Right ventricle myocardium inferior (tissue), 1 donor: ENCODE measurements at places on chromosomes 6 and 20. TPM values are rescaled to one million over a fixed set of nuclear protein-coding genes. Genes with fewer than 3 reads are reported as not detected.

Gene NUDT3
- total RNA-seq: 47.6 TPM

DNA sequence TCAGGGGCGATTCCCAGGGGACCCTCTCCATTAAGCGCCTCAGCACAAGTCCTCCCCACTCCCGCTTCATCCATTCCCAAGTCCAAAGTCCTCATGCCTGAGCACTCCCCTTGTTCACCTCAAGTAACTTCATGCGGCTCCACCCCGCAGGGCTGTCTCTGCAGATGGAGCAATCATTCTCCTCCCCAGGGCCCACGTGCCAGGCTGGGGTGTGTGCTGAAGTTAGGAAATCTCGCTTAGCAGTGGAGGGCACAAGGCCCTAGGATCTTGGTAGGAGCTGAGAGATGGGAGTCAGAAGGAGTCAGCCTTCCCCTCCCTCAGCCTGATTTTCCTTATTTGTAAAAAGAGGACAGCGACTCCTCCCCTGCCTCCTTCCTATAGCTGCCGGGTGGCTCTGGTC lies 3.5 kb downstream of the TGM3 start:
- peak; percentile 87 for DNase-seq

DNA sequence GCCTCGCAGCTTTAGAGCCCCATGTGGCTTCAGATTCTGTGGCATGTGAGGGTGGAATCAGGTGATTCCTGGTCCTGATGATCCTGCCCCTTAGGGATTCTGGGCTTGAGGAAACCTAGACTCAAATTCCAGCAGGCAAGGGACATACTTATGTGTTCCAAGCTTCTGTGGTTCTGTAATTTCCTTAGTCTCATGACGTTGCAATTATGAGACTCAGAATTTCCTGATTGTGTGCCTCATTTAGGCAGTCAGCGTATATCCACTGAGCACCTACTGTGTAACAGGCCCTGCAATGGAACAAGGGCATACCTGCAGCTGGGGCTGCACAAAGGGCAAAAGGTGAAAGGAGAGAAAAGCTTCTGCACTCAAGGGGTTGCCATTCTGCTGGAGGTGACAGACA lies 11.6 kb upstream of the BPIFB4 start:
- no peak for DNase-seq

GRCh38 chr6:166617359-166617758 lies 9.7 kb downstream of the RPS6KA2 start:
- DNase-seq: no peak

Gene BHLHE23
- total RNA-seq: not detected

GRCh38 chr6:128280960-128281359 lies 239.4 kb downstream of the PTPRK start:
- DNase-seq: no peak

- no peak for DNase-seq
These were observed 336 bp upstream of the LY6G5C start for GRCh38 chr6:31681135-31681671.

DNA sequence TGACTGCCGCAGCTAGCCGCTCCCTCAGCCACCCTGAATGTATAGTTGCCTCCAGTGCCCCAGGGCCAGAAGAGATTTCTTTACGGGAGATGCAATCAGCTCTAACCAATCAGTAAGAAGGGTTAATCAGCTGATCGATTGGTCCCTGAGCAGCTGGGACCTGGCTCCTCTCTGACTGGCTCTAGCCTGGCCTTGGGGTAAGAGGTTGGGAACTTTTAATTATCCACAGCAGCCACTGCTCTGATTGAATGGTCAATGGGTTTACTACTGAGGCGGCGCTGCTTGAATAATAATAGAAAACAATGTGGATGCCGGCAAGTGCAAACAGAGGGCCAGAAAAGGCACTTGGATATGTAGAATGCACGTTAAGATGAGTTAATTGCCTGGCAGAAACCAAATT lies 99.8 kb downstream of the TFAP2A start:
- no peak for DNase-seq

Gene SPINT4
- not detected for total RNA-seq

GRCh38 chr6:127205036-127205435 lies 61.6 kb upstream of the RNF146 start:
- no peak for DNase-seq

- DNase-seq: no peak
These were observed 773.6 kb upstream of the SLC35B3 start for GRCh38 chr6:9208966-9209365.

DNA sequence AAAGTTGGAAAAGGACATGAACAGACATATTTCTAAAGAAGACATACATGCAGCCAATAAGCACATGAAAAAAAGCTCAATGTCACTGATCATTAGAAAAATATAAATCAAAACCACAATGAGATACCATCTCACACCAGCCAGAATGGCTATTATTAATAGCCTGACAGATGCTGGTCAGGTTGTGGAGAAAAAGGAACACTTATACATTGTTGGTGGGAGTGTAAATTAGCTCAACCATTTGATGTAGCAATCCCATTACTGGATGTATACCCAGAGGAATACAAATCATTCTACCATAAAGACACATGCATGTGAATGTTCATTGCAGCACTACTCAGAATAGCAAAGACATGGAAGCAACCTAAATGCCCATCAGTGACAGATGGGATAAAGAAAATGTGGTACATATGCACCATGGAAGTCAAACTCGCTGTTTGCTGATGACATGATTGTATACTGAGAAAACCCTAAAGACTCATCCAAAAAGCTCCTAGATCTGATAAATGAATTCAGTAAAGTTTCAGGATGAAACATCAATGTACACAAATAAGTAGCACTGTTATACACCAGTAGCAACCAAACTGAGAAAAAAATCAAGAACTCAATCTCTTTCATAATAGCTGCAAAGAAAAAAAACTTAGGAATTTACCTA lies 196.8 kb downstream of the ADGB start:
- DNase-seq: no peak

Gene DDR1
- total RNA-seq: 32.5 TPM

Gene CD2AP
- total RNA-seq: 10.0 TPM

Gene TMEM151B
- total RNA-seq: not detected

DNA sequence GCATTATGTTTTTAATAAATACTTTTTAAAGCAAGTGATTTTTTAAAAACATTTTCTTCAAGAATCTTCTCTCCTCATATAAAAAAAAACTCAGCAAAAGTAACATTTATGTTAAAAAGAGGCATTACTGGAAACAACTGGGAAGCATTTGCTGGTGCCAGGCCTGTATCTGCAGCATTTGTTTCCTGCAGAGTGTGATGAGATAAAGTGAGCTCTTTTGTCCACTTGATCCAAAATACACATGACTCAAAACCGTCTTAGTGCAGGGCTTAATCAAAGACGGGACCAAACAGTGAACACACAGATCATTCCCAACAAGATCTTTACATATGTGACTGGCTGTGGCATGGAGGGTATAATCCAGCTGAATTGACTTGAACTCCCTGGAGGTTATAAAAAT lies 28.3 kb upstream of the RIPPLY2 start:
- DNase-seq: no peak

DNA sequence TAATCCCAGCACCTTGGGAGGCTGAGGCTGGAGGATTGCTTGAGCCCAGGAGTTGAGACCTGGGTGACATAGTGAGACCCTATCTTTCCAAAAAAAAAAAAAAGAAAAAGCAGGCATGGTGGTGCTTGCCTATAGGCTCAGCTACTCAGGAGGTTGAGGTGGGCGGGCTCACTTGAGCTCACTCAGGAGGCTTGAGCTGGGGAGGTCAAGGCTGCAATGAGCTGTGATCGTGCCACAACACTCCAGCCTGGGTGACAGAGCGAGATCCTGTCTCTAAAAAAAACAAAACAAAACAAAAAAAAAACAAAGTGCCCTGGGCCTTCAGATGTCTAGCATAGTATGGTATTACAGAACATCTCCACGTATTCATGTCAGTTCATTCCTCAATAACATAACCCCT lies 42.9 kb downstream of the ZFAND3 start:
- DNase-seq: no peak

DNA sequence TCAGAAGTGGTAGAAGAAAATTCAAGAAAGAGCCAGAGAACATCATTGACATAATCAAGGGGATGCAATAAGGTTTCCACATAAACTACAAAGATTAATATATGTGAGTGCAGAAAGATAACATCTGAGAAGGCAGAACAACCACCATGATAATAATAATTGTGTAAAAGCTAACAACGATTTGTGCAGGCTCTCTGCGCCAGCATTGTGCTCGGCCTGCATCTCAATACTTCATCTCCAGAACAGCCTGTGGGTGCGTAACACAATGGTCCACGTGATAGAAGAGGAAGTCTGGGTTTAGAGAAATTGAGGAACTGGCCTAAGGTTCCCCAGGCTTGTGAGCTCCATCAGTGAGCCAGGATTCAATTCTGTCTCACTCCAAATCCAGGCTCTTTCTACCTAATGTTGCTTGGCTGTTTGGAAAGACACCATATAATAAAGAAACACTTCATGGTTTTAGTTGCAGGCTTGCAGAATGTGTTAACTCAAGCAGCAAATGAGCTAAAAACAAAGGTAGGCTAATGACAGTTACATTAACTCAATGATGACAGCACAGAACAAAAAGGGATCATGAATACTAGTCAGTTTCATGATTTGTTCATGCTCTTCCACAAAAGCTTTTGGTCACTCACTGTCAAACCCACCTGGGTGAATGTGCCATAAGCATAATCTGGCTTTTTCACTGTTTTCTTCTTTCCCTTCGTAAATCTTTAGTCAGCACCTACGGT lies 71.2 kb downstream of the LY86 start:
- DNase-seq: no peak

- no peak for DNase-seq
These were observed 75.7 kb upstream of the SNX9 start for GRCh38 chr6:157747370-157747769.

Gene COX4I2
- total RNA-seq: 7.1 TPM

Gene SLC22A3
- total RNA-seq: 1.8 TPM

Gene ETV7
- 0.38 TPM for total RNA-seq

DNA sequence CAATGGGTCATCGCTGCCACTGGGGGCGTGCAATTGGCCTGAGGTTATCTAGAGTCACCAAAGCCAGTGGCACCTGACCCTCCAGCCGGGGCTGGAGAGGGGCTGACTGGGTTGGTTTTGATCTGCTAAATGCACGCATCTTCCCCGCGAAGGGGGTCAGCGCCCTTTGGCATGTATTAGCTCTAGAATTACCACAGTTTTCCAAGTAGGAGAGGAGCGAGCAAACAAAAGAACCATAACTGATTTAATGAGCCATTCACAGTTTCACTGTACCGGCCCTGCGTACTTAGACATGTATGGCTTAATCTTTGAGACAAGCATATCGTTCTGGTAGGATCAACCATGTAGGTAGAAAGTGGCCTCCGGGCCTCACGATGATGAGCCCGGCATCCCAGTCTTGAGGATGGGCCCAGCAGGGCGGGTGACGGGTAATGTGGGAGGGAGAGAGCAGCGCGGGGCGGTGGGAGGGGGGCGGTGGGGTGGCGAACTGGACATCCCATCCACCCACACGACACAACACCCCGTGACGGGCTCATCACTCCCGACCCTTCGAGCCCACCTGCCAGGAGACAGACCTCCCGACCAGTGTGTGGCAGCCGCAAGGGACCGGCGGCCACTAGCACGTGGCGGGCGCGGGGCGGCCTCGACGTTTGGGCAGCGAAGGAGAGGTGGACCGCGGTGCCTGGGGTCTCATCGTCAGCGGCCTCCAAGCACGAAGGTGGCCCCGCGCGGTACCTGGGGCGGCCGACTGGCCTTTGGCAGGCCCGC lies 1957.5 kb upstream of the DEFB115 start:
- DNase-seq: peak; percentile 30

Gene TASP1
- total RNA-seq: 4.3 TPM

Gene LAMA2
- 119 TPM for total RNA-seq

Gene NFKBIE
- 2.4 TPM for total RNA-seq

DNA sequence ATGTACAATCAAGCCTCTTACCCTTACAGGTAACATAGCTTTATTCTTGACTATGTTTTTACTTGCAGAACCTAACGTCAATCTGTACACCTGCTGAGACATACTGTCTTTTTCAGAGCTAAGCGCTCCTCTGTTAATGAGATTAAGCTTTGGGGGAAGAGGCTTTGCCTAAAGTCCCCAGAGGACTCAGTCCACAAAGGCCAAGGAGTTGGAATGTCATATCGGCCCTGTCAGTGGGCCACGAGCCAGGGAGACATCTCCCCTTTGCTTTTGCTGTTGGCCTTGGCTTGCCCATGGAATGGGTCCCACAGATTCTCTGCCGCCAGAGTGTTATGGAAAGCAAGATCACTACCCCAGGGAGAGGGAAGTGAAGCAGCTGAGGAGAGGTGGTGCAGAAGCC lies 64.1 kb upstream of the SOX4 start:
- no peak for DNase-seq

Gene MEP1A
- total RNA-seq: not detected

GRCh38 chr6:1665214-1665613 lies 55.5 kb downstream of the FOXC1 start:
- DNase-seq: no peak

Gene C20orf144
- total RNA-seq: not detected

DNA sequence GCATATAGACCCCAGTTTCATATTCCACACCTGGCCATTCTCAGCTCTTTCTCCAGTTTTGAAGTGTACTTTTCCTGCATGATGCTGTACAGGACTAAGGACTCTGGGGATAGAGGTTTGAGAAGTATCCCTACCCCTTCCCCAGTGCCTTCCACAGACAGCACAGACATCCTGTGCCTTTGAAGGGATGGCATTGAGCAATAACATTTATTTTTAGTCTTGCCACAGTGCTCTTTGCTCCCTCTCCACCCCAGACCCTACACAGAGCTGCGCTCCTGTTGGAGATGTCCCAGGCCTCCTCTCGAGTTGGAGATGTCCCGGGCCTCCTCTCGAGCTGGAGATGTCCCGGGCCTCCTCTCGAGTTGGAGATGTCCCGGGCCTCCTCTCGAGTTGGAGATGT lies 275.8 kb downstream of the FARS2 start:
- DNase-seq: no peak

DNA sequence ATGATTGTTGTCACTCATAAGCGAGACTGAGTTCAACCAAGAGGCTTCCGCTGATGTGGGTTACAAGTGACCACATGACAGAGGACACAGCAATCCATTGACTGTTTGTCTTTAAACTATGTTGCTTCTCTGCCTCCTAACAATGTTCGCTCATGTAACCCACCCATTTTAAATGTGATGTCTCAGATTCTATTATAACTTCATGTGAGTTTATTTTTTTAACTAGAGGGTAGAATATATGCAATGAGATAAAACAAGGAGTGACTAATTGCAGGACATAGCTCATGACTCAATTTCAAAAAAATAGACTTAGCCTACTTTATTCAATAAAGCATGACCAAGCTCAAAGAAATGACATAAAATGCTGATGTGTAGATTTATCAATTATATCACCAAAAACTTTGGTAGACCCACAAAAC lies 119.2 kb upstream of the SASH1 start:
- DNase-seq: no peak

Gene SYNDIG1
- total RNA-seq: 15.8 TPM

Gene TREM1
- 1.2 TPM for total RNA-seq
